Thymus (tissue), 14 donors: ENCODE measurements at places on chromosomes 12 and 14.

DNA sequence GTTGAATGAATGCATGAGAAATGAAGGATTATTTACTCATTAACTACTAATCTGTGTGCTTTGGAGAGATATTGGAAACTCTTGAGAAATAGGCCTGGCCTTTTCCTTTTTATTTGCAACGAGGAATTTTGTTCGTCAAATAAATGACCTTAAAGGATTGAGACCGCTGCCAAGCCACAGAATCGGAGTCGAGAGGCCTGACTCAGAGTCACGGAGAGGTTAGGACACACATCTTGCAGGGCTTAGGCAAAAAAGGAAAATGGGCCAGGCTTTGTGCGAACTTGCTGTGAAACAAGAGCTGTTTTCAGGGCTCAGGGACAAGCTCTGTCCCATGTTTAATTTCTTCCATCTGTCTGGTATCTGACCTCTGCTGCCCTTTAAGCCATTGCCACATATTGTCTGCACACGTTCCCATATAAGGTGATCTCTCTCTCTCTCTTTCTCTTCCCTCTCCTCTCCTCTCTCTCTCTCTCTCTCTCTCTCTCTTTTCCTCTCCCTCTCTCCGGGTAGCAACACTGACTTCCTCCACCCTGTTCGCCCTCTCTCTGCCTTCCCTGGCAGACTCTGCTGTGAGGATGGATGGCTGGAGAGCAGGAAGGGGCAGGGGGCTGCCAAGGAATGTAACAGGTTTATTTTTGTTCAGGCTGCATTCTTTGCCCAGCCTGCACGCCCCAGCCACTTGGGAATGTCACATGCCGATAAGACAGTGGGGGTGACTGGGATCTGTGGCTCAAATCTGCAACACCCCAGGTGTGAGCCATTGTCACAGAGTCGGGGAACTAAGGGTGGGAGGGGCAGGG lies 14.9 kb upstream of the IFT81 start:
- DNase-seq = no peak

DNA sequence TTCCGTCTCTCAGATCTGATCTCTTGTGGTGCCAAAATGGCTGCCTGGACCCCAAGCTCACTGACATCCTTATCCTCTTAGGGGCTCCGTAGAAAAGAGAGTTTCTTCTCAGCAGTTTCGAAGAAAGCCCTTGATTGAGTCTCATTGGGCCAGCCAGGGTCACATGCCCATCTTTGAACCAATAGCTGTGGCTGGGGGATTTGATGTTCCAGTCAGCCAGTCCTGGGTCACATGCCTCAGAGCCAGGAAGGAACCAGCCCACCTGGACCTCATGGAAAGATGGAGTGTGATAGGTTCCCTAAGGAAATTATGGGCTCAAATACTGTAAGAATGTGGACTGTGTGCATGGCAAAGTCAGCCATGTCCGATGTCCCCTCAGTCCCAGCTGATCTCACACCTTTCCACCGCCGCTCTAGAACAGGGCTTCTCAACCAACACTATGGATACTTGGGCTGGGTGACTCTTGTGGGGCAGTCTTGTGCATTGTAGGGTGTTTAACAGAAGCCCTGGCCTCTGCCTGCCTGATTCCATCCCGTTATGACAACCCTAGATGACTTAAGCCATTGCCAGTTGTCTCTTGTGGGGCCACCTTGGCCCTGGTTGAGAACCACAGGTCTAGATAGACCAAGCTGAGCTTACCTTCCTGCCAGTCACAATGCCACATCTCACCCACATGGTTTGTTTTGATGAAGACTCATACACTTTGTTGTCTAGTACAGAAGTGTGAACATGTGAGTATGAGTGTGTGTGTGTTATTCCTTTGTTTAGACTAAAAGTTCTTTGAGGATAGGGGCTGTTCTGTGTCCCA lies 163.9 kb downstream of the ADGRD1 start:
- no peak for DNase-seq

GRCh38 chr14:59424341-59425071 lies 40.7 kb downstream of the GPR135 start:
- DNase-seq = no peak

- DNase-seq = no peak
Observed at GRCh38 chr12:4809013-4809448, 88.8 kb downstream of the GALNT8 start.

DNA sequence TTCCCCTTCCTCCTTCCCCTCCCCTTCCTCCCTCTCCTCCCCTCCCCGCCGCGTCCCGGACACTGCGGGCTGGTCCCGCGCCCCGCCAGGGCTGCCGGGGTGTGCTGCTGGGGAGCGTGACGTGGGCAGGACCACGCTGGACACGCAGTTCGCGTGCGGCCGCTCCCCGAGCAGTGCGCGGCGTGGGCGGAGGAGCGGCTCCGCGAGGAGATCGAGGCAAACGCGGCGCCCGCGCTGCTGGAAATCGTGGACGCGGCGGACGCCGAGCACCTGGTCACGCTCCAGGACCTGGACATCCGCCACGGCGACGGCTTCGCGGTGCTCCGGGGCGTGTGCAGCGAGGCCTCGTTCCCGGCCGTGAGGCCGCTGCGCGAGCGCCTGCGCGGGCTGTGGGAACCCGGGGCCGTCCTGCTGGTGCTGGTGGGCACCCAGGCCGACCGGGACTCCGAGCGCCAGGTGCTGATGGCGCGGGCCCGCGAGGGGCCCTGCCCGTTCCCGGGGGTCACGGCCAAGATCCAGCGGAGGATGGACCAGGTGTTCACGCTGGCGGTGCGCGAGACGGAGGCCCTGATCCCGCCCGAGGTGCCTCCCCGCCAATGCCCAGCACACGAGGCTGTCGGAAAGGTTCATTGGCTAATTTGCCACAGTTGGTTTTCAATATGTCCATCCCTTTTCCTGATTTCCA lies 84.3 kb downstream of the TNFAIP2 start:
- no peak for DNase-seq

- no peak for DNase-seq
Observed at GRCh38 chr12:26255893-26256645, 60.7 kb downstream of the SSPN start.

DNA sequence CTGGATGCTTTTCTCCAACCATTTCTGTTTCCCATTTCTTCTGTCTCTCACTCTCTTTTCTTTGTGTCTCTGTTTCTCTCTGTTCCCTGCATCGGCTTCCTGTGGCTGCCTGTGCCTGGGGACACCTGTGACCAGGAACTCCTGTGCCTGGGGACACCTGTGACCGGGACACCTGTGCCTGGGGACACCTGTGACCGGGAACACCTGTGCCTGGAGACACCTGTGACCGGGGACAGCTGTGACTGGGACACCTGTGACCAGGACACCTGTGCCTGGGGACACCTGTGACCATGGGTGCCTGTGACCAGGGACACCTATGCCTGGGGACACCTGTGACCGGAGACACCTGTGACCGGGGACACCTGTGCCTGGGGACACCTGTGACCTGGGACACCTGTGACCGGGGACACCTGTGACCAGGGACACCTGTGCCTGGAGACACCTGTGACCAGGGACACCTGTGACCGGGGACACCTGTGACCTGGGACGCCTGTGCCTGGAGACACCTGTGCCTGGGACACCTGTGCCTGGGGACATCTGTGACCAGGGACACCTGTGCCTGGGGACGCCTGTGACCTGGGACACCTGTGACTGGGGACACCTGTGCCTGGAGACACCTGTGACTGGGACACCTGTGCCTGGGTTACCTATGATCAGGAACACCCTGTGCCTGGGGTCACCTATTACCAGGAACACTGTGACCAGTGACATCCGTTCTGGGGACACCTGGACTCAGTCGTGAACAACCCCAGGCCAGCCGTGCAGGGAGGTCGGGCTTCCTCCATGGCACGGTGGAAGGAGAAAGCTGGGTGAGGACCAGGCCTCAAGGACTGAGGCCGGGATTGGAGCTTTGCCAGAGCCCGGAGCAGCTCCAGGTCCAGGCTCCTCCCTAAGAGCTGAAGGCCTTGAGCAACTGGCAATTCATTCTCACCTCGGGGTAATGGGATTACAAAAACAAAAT lies 23.4 kb upstream of the FBRSL1 start:
- no peak for DNase-seq

- DNase-seq = no peak
Observed at GRCh38 chr12:112419297-112420133, 768 bp downstream of the PTPN11 start.

DNA sequence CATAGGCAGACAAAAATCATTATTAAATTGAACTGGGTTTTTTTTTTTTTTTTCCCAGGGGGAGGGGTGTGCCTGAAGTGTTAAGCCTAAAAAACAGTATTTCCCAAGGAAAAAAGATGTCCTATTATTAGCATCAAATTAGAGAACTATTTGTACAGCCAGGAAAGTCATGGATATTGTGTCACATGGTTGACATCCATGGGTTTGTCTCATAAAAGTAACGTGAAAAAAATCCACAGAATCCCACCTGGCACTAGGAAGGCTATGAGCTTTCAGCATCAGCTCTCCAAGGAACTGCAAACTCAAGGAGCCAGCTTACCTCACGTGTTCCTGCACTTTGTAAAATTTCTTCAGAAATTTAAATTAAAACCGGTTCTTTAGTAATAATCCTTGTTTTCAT lies 69.1 kb upstream of the EGLN3 start:
- no peak for DNase-seq

- no peak for DNase-seq
Observed at GRCh38 chr12:30763053-30763452, 8.3 kb upstream of the CAPRIN2 start.

DNA sequence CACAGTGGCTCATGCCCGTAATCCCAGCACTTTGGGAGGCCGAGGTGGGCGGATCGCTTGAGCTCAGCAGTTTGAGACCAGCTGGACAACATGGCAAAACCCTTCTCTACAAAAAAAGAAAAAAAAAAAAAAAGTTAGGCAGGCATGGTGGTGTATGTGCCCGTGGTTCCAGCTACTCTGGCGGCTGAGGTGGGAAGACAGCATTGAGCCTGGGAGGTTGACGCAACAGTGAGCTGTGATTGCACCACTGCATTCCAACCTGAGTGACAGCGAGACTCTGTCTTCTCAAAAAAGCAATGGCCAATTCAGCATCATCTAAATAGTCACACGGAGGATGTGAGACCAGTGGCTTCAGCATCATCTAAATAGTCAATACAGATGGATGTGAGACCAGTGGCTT lies 10.4 kb upstream of the SAMD4A start:
- no peak for DNase-seq

- no peak for DNase-seq
Observed at GRCh38 chr12:4279198-4279690, 5.7 kb downstream of the CCND2 start.

- no peak for DNase-seq
Observed at GRCh38 chr14:44589180-44589579, 82.1 kb upstream of the FSCB start.
